ENCODE measurements at places on chromosomes 2 and 18.

DNA sequence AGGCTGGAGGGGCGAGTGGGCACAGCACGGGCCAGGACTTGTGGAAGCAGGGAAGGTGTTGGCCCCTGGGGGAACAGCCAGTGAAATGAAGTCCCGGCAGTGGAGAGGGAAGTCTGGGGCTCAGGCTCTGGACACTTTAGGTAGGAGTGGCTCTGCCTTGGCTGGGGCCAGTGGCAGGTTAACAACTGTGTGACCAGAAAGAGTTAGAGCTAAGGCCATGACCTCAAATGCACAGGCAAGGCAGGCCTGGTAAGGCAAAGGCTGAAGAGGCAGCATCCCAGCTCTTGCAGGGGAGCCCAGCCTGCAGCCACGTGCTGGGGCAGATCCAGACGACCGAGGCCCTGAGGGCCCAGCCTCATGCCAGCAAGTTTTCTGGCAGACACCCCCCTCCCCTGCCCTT lies 21.5 kb downstream of the PCARE start:
- DNase-seq: no peak

DNA sequence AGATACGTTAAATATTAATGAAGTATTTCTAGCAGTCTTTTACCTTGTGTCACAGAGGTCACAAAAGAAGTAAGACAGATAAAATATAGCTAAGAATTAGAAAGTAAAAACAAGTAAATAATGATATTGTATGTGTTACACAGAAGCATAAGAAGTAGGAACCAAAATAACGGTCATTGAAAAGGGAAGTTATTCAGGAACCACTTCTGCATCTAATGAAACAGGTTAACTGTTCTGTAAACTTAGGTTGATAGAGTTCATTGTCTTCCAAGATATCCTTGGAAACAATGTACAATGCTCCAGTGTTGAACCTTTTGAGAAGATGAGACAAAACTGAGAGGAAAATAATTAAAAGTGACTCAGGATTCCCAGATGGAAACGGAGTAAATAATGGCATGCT lies 57.1 kb upstream of the CD302 start:
- no peak for DNase-seq

DNA sequence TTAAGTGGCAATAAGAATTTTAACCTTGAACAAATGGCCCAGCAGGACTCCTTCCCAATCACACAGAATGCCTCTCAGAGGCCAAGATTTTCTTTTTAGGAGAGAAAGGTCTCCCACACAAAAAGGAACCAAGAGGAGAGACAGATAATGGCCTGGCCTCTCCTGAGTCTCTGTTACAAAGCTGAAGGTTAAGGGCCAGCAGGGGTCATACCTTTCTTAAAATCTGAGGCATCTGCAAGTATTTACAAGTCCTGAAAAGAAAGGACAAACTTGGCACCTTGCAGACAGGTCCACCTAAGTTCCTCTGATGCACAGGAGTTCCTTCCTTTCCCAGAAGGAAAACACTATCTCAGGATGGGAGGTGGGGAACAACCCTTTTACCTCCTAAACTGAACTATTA lies 142.3 kb downstream of the TMEM163 start:
- DNase-seq: no peak

GRCh38 chr2:238107525-238108422 lies 7.6 kb downstream of the ESPNL start:
- no peak for DNase-seq

GRCh38 chr2:239625156-239625845 lies 224.5 kb upstream of the HDAC4 start:
- no peak for DNase-seq

- no peak for DNase-seq
Observed at GRCh38 chr2:191693778-191694177, 15.8 kb downstream of the NABP1 start.

- no peak for DNase-seq
Observed at GRCh38 chr2:158825021-158825420, 29.9 kb downstream of the DAPL1 start.

DNA sequence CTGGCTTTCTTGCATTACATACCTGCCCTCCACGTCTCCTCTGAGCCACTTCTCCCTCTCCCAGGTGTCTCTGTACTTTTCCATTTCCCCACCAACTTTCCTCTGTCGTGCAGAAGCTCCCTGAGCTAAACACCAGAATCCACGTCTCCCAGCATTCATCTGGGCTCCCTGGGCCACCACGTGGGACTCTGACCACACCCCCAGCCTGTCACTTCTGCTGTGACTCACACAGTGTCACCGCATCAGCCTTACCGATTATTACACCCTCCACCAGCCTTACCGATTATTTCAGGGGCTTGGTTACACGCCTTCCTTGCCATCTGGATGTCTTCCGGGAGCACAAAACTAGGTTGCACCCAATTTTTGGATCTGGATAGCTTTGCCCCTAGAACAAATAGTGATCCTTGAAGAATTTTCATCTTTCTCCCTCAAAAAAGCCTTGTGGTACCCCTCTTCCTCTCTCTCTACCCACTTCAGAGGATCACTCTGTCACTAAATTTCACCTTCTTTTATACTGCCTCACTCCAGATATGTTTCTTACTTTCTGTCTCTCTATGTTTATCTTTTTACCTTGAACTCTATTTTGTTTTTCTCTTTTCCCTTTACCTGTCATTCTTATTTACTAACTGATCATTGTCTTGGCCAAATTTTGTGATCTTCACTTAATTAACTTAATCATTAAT lies 136.9 kb upstream of the CAB39 start:
- no peak for DNase-seq

DNA sequence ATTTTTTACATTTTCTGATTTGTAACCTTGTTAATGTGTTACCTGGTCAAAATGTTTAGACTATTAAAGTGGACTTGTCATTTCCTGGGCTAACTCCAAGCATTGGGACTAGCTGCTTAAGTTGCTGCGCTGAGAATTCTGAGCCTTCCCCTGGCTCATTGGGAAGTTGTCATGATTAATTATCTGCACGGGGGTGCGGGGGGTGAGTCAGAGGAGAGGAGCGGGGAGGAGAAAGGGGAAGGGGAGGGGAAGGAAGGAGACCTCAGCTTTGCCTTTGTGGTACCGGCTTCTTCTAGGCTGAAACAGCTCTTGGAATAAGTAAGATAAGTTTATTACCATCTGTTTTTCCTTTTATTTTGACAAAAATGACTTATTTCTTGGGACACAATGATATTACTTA lies 52.9 kb upstream of the APCDD1 start:
- DNase-seq: no peak

- no peak for DNase-seq
Observed at GRCh38 chr2:176521878-176522670, 252.8 kb downstream of the MTX2 start.

DNA sequence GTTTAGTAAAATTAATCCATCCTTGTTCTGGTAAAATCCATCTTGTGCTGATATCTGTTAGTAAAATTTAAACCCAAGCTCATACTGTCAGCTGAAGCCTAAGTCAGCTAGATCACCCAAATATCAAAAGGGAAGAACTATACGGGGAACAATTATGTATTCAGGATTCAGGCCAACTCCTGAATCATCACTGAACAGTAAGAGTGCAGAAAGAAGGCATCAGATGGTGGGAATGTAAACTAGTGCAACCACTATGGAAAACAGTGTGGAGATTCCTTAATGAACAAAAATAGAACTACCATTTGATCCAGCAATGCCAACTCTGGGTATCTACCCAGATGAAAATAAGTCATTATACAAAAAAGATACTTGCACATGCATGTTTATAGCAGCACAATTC lies 81.8 kb downstream of the RAPGEF4 start:
- DNase-seq: no peak

- DNase-seq: no peak
Observed at GRCh38 chr2:134104754-134105153, 149.1 kb upstream of the MGAT5 start.

DNA sequence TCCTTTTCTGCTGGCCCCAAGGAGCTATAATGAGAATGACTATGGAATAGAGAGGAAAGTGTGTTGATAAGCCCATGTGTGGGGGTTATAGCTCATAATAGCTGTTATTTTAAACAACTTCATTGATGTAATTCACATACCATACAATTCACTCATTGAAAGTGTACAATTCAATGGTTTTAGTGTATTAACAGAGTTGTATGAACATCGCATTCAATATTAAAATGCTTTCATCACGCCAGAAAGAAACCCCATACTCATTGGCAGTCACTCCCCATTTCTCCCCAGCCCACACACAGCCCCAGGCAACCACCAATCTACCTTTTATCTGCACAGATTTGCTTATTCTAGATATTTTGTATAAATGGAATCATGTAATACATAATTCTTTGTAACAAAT lies 139.6 kb upstream of the CYP1B1 start:
- no peak for DNase-seq

GRCh38 chr2:217626926-217627325 lies 375.9 kb downstream of the TNS1 start:
- DNase-seq: no peak

DNA sequence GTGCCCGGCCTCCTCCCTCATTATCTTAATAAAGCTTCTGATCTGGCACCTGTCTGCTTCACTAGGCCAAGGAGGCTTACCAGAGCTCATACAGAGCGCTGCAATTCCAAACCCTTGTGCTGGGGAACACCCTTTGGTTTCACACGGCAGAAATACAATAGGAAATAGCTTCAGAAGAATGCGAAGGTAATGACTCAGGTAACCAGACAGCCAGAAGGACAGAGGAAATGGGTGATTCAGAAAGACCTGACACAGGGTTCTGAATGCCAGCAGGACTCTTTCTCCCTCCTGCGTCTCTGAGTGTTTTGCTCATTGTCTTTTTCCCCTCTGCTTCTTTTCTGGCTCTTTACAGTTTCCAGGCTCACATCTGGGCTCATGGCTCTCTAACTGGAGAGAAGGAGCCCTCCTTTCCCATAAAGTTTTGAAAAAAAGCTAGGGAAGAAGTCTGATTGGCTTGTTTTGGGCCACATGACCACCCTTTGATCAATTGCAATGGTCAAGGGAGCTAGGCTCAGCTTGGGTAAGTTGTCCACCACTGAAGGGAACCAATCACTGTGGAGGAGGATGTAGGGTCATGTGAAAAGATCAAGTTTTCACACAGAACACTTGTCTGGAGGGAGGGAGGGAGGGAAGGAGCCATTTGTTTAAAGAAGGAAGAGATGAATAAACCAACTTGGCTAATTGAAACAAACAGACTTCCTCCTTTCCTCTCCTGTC lies 90.5 kb upstream of the UPP2 start:
- no peak for DNase-seq
